ENCODE measurements at places on chromosomes 12 and 14.

- peaks cover 26% of the 10 kb centered on the region for H3K4me1 ChIP-seq
- peak overlapping the region; percentile 90 for H3K4me3 ChIP-seq
- H3K36me3 ChIP-seq = peaks cover 48% of the 10 kb centered on the region
- no peaks in the 10 kb centered on the region for H3K27me3 ChIP-seq
These were observed 603 bp downstream of the PABPN1 start for GRCh38 chr14:23321572-23322547.

DNA sequence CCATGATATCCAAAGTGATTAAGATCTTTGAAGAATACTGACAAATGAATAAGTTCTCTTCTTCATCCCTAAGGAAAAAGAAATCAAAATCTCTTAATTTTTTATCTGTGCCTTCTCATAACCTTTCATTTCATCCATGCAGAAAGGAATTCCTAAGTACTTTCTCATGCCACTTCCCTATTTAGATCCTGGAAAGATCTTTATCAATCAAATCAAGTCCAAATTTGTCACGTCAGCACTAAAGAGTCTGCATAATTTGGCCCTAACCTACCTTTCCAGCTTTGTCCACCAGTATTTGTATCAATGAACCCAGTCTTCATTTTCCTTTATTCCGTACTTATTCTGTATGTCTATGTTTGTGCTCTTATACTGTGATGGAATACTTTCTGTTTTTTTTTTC is 41.2 kb downstream of the VEZT start:
- no peak overlapping the region for H3K4me3 ChIP-seq
- H3K36me3 ChIP-seq = peaks cover 74% of the 10 kb centered on the region
- H3K27ac ChIP-seq = no peak overlapping the region
- H3K27me3 ChIP-seq = no peaks in the 10 kb centered on the region
- H3K4me1 ChIP-seq = no peaks in the 10 kb centered on the region
- no peak for DNase-seq

GRCh38 chr12:50546441-50547318 is 41.9 kb downstream of the DIP2B start:
- no peak for DNase-seq
- H3K36me3 ChIP-seq = peaks cover 7% of the 10 kb centered on the region
- H3K4me3 ChIP-seq = no peak overlapping the region
- H3K27ac ChIP-seq = peak overlapping the region; percentile 1
- H3K27me3 ChIP-seq = no peaks in the 10 kb centered on the region
- H3K4me1 ChIP-seq = peaks cover 47% of the 10 kb centered on the region

- peak overlapping the region; percentile 8 for H3K4me3 ChIP-seq
- peaks cover 61% of the 10 kb centered on the region for H3K4me1 ChIP-seq
- peak overlapping the region; percentile 73 for H3K27ac ChIP-seq
- peak; percentile 32 for DNase-seq
These were observed 23.7 kb downstream of the NCOR2 start for GRCh38 chr12:124543590-124544310.

GRCh38 chr12:103561174-103561573 is 25.9 kb upstream of the STAB2 start:
- no peak overlapping the region for H3K4me3 ChIP-seq
- no peaks in the 10 kb centered on the region for H3K36me3 ChIP-seq
- no peak overlapping the region for H3K27ac ChIP-seq

DNA sequence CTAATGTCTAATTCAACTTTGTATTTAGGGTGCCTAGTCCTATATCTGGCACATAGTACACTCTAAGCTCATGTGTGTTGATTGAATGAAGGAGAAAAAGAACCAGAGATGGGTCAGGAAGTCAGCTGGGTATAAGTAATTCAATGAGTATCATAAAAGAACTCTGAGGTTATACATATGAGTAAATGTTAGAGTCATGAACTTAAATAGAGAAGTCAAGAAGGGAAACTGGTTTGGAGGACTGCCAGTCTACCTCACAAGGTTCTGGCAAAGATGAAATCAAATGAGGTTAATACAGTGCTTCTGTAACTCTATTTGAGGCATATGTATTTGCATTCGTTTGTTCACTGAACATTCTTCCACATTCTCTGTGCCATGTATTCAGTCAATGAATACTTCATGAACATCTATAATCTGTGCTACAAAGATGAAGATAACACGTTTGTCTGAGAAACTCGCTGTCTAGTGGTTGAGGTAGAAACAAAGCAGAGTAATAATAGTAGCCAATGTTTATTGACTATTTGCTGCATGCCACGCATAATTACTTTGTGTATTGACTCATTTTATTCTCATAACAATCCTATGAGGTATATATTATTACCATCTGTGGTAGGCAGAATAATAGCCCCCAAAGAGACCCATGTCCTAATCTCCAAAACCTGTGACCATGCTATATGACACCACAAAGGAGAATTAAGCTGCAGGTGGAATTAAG is 88.9 kb downstream of the PTGER2 start:
- H3K4me1 ChIP-seq = no peaks in the 10 kb centered on the region
- H3K36me3 ChIP-seq = no peaks in the 10 kb centered on the region
- H3K4me3 ChIP-seq = no peak overlapping the region
- DNase-seq = no peak
- peaks cover 15% of the 10 kb centered on the region for H3K27me3 ChIP-seq

DNA sequence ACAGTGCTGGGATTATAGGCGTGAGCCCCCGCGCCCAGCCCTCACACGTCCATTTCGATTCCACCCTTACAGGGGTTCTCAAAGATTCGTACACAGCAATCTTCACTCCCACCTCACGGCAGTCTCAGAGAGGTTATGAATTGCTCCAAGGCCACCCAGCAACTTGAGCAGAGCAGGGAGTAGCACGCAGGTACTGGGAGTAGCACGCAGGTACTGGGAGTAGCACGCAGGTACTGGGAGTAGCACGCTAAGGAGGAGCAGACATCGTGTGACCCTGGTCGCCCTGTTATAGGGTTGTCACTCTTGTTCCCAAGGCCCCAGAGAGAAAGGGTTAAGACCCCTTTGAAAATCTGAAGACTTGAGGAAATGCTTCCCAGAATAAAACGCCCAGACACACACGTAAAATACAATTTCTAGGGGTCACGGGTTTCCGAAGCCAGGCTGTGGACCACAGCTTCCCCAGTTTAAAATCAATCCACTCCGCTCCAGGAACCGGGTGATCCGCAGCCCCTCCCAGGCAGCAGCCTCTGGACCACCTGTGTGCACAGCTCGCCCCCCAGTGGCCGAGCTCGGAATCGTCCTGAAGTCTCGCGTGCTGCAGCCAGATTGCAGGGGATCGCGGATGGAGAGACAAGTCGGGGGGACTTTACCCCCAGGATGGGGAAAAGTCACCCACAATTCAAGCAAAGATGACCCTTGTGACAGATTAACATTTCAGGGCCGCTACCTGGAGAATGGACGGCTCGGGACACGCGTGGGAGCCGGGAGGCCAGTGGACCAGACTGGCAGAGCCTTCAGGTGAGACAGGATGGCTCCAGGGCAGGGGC is 92.0 kb downstream of the SCARB1 start:
- no peaks in the 10 kb centered on the region for H3K36me3 ChIP-seq
- H3K4me1 ChIP-seq = peaks cover 46% of the 10 kb centered on the region
- peak overlapping the region; percentile 36 for H3K27ac ChIP-seq

GRCh38 chr12:72272731-72273498 is 745 bp downstream of the TRHDE start:
- H3K4me3 ChIP-seq = no peak overlapping the region
- peaks cover 47% of the 10 kb centered on the region for H3K27me3 ChIP-seq
- H3K4me1 ChIP-seq = peaks cover 6% of the 10 kb centered on the region
- DNase-seq = no peak

DNA sequence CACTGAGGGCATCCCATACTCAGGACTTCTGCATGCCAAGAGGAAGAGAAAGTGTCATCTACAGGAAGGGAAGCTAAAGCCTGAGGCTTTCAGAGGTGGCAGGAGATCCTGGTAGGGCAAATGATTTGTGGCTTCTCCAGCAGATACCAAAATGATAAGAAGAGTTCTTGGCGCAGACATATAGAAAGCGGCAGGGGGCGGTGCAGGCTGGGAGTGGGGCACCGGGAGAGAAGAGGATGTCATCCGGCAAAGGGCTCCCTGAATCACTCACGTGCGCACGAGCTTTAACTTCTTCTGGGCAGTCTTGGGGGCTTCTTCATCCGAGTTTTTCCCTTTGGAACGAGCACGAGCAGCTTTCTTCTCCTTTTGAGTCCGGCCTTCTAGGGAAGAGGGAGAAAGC is 5.2 kb upstream of the ACRBP start:
- H3K4me1 ChIP-seq = peaks cover 4% of the 10 kb centered on the region
- DNase-seq = no peak
- no peak overlapping the region for H3K27ac ChIP-seq

- peak within 1 kb of the TSS; percentile 77 for H3K27ac ChIP-seq
- peaks cover 37% of the 10 kb centered on the region for H3K27me3 ChIP-seq
- H3K4me3 ChIP-seq = peak within 1 kb of the TSS; percentile 91
- DNase-seq = peak; percentile 48
These were observed at the start of gene OASL for GRCh38 chr12:121038861-121039668. OASL (minus strand) TSS chr12:121039246; CDS start chr12:121038971, 275 bp downstream.

DNA sequence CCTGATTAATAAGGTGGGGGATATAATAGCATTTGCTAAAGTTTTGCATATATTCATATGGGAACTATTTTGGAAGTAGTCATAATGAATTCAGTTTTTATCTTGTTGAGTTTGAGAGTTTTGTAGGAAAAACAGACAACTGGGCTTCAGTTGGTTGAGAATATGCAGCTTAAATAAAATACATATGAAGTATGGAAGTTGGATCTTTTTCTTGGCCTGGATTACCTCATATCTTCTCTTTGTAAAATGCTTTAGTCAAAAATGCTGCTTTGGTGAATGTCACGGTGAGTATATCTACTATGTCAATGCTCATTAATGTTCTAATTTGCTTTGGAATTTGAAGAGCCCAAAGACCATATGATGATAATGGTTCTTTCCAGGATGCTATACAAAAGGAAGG is 552.2 kb upstream of the LMO3 start:
- no peak for DNase-seq
- H3K27me3 ChIP-seq = no peaks in the 10 kb centered on the region
- H3K4me3 ChIP-seq = no peak overlapping the region
- H3K4me1 ChIP-seq = no peaks in the 10 kb centered on the region
- H3K36me3 ChIP-seq = no peaks in the 10 kb centered on the region

DNA sequence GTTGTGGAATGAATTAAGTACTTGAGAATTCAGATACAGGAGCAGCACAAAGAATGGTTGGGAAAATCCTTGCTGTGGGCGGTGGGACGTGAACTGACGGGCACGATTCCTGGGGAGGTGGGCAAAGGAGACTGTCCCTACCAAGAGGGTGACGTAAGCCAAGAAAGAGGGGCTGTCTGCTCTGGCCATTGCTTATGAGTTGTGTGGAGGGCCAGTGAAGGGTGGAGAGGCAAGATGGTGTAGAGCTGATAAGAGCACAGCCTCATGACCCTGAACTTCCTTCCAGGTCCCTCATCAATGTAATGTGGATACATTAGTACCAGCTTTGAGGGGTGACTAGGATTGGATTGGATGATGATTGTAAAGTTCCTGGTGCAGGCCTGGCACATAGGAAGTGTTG is 50.2 kb downstream of the WDR20 start:
- H3K36me3 ChIP-seq = peaks cover 9% of the 10 kb centered on the region
- no peak overlapping the region for H3K4me3 ChIP-seq
- no peaks in the 10 kb centered on the region for H3K27me3 ChIP-seq
- no peak for DNase-seq
- peaks cover 55% of the 10 kb centered on the region for H3K4me1 ChIP-seq
- no peak overlapping the region for H3K27ac ChIP-seq

GRCh38 chr12:1533602-1534304 is 60.6 kb downstream of the FBXL14 start:
- peak overlapping the region; percentile 76 for H3K4me3 ChIP-seq
- DNase-seq = peak; percentile 25
- H3K27ac ChIP-seq = peak overlapping the region; percentile 13
- peaks cover 47% of the 10 kb centered on the region for H3K27me3 ChIP-seq
- peaks cover 30% of the 10 kb centered on the region for H3K4me1 ChIP-seq
- no peaks in the 10 kb centered on the region for H3K36me3 ChIP-seq

DNA sequence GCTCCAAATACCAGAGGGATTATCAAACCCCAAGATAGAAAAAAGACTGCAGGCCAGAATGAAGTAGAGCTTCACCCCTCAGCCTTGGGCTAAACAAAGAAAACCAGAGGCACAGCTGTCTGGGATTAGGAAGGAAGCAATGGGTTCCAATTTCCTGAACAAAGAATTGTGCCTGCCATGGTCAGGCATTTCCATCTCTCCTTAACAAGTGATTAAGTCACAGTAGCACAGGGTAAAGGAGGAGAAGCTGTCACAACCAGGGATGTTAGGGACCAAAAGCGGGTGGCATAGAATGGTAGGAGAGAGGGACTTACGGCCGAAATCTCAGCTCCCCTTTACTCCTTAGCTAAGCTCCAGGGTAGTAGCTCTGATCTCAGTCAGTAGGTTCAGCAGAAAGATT is 33.9 kb downstream of the SPTLC2 start:
- H3K27me3 ChIP-seq = no peaks in the 10 kb centered on the region
- no peak overlapping the region for H3K4me3 ChIP-seq
- no peak for DNase-seq
- H3K4me1 ChIP-seq = peaks cover 43% of the 10 kb centered on the region
- H3K36me3 ChIP-seq = peaks cover 16% of the 10 kb centered on the region
- no peak overlapping the region for H3K27ac ChIP-seq

- H3K36me3 ChIP-seq = no peaks in the 10 kb centered on the region
- no peak overlapping the region for H3K4me3 ChIP-seq
- H3K27me3 ChIP-seq = no peaks in the 10 kb centered on the region
- no peak for DNase-seq
- no peak overlapping the region for H3K27ac ChIP-seq
- no peaks in the 10 kb centered on the region for H3K4me1 ChIP-seq
These were observed 204.9 kb upstream of the RMST start for GRCh38 chr12:97257726-97258125.

DNA sequence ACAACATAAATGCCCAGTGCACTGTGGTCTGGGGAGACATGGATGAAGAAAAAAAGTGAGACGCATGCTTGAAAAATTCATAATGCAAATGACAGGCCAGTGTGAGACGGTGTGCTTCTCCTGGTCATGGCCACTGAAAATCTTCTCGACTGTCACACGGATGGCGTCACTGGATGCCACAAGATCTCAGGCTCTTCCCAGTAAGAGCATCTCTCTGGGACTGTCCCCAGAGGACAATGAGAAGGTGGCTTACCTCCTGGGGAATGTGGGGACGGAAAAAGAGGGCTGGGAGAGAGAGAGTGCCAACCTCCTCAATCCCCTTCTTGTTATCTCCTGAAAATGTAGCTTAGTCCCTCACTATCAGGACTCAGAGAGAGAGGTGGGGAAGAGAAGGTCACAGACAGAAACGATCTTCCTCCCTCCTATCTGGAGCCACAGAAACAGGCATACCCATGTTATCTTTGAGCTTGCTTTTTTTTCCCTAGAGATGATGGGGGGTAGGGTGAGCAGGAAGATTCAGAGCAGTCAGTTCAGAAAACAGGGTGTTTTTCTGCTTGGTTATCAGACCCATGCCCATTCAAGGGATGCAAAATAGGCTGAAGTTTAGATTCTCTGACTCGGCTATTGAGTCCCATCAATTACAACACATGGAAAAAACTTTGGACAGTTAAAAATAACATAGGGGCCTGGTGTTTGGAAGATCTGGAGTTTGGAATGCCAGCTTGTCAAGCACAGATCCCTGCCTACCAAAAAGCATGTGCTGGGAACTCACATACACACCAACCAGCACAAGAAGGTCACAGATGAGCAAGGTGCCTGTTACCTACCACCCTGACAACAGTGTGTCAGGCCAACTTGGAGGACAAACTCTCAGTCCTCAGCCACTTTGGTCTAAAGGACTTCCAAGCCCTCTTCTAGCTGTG is 24.2 kb downstream of the DPF3 start:
- peaks cover 22% of the 10 kb centered on the region for H3K36me3 ChIP-seq
- no peak overlapping the region for H3K4me3 ChIP-seq
- H3K4me1 ChIP-seq = peaks cover 17% of the 10 kb centered on the region
- DNase-seq = no peak

Data from activated B cell treated with CpG ODN at 0.5 μM for 24 hours (primary cell).